ENCODE measurements at places on chromosomes 13 and 19.

GRCh38 chr19:1133471-1133929 lies 29.7 kb downstream of the GPX4 start:
- DNase-seq: peak; percentile 87

- no peak for DNase-seq
These were observed 94.1 kb downstream of the HSPH1 start for GRCh38 chr13:31067416-31068118.

DNA sequence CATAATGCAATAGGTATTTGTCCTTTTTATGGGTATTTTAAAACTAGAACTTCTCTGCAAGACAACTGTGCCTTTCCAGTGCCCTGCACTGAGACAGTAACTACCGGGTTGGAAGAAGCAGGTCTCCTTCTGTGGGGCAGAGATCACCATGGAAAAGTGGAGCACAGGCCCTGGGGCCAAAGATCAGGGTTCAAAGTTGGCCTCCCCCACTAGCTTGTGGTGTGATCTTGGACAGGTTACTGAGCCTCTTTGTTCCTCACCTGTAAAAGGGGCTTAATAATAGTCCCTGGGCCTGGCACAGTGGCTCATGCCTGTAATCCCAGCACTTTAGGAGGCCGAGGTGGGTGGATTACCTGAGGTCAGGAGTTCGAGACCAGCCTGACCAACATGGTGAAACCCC lies 68.3 kb downstream of the CEBPG start:
- no peak for DNase-seq

GRCh38 chr13:28610996-28611395 lies 47.9 kb upstream of the POMP start:
- DNase-seq: no peak

DNA sequence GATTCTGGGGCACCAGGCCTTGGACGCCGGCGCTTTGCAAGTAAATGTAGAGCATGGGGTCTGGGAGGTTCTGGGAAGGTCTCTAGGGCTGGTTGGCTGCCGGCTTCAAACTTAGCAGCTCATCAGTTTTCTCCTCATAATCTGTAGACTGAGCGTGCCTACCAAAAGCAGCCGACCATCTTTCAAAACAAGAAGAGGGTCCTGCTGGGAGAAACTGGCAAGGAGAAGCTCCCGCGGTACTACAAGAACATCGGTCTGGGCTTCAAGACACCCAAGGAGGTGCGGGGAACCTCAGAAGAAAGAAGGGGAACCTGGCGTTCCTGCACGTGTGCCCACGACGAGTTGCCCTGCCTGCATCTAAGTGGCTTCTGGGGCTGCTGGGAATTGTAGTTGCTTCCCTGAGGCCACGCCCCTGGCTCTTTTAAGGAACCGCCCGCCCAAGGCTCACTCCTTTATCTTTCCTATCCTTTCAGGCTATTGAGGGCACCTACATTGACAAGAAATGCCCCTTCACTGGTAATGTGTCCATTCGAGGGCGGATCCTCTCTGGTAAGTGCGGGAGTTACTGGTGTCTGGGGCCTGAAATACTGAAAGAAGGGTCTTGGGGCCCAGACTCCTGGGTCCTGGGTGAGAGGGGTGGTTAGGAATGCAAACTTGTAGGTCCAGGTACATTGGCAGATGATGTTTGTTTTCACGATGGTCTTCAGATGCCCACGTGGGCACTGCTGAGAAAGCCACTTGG lies 984 bp downstream of the RPS11 start:
- peak; percentile 79 for DNase-seq

- no peak for DNase-seq
These were observed 90.5 kb downstream of the STARD13 start for GRCh38 chr13:33194820-33195692.

GRCh38 chr13:75511051-75511625 lies 26.5 kb downstream of the COMMD6 start:
- no peak for DNase-seq

DNA sequence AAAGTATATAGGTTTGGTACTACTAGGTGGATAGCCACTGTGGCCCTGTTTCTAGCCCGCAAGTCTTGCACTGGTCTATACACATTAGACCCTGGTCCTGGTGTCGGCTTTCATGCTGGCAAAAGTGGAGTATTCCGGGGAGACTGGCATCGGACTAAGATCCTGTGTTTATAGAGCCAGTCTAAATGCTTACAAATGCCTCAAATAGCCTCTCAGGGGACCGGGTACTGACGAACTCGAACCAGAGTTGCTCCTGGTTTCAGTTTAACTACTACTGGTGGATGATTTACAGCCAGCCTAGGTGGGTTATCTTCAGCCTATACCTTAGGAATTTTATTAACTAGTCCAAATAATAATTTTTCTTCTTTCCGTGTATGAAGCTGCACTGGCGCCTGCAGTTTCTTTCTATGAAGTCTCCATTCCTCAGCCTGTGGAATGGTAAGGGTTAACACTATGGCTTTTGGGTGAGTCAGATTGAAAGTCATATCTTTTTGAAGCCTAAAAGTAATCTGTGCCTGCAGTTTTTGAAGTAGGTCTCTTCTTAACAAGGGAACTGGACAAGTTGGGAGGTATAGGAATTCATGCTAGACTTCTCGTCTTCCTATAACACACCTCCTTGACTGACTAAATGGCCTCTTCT lies 51.3 kb downstream of the OR10H4 start:
- DNase-seq: no peak

GRCh38 chr19:53892981-53893325 lies 11.0 kb downstream of the PRKCG start:
- DNase-seq: peak; percentile 72

GRCh38 chr13:45892513-45892912 lies 41.0 kb upstream of the SIAH3 start:
- no peak for DNase-seq

- peak; percentile 94 for DNase-seq
These were observed 868 bp upstream of the EGLN2 start for GRCh38 chr19:40797963-40798682.

- DNase-seq: no peak
These were observed 92.7 kb upstream of the GPR12 start for GRCh38 chr13:26853323-26853722.

DNA sequence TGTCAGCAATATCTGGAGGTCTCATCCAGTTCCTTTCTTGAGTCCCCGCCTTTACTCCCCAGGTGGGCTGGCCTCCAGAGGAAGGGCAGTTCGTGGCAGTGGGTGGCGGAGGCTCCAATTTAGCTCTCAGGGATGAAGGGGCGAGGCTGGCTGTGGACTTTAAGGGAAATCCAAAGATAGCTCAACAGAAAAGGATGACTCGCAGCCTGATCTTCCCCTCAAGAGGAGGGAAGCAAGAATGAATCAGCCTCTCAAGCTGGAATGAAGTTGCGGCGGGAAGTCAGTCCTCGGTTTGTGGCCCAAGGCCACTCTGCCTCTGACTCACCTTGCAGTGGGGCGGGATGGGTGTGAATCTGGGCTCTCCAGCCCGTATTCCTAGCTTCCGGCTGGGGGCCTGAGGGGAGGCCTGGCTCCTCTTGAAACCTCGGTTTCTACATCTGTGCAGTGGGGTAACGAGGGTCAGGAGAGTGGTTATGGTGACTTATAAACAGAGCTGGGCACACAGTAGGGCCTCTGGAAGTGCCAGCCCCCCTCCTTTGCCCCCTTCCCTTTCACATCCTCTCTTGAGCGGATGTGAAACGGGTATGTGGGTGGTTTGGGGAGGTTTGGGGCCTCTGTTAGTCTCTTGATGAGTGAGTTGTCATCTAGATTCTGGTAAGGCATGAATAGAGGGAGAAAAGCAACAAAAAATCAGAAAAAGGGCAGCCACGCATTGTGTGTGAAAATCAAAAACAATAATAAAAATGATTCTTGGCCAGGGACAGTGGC lies 10.5 kb upstream of the SMG9 start:
- peak; percentile 67 for DNase-seq

DNA sequence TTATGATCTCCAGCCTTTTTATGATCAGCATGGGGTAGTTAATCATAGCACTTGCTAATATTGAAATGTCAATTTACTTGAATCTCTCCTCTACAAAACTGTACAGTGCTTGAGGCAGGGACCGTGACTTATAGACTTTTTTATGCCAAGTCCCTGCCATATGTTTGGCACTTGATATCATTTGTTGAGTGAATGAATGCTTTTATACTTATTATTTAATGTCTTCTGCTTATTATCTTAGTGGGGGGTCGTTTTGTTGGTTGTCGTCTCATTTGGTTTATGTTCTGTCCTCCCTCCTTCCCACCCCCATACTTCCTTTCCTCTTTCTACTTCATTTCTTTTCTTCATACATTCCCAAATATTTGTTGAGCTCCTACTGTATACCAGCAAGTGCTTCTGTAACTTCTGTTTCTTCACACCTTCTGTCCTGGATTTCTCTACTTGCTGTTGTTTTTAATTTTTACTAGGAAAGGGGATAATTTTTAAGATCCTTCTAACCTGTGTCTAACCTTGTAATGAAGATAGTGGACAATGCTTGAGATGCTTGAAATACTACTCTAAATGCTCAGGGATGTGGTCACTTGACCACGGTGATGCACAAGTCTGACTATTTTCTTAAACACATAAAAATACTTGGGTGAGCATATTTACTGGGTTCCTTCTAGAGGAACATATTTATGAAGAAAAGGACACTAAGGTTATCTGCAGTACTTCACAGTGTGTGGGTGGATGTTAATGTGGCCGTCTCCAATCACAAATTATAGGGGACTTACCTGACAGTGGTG lies 223.8 kb downstream of the TDRD3 start:
- DNase-seq: no peak

GRCh38 chr13:60924856-60925255 lies 490.8 kb downstream of the PCDH20 start:
- no peak for DNase-seq

GRCh38 chr19:33306853-33307792 lies 4.8 kb upstream of the CEBPA start:
- DNase-seq: no peak

GRCh38 chr13:103282571-103283450 lies 216.6 kb upstream of the SLC10A2 start:
- peak; percentile 63 for DNase-seq

DNA sequence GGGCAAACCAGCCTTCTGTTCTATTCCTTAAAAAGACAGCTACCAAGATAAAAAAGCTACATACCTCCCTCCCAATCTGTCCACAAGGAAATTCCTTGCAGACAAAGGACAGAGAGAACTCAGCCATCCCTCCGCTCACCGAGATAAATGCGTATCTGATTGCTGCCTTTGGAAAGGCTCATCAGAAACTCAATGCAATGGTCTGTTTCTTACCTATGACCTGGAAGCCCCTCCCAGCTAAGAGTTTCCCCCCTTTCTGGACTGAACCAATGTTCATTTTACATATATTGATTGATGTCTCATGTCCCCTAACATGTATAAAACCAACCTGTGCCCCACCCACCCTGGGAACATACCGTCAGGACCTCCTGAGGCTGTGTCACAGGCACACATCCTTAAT lies 11.6 kb downstream of the BTBD2 start:
- no peak for DNase-seq

DNA sequence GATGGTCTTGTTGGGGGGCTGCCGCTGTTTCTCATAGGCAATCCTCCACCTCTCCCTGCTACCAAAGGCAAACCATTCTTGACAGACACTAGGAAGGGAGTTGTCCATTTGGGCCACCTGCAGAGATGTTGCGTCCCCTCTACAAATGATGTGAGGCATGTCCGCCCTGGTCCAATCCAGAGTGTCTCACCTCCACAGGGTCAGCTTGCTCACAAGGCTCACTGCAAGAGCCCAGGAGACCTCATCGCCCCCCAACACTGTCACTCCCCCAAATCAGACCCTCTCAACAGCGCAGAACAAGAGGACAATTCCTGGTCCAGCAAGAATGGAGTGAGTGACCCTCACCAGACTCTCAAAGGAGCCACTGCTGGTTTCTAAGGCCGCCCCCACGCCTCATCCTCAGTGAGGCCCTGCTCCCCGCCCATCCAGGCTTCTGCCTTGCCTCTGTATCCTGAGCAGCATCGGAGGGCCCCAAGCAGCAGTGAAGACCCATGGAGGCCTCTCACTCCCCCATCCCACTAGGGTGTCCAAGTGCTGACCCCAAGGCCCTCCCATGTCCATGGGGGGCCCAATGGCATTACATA lies 6.5 kb downstream of the HNRNPL start:
- DNase-seq: no peak

DNA sequence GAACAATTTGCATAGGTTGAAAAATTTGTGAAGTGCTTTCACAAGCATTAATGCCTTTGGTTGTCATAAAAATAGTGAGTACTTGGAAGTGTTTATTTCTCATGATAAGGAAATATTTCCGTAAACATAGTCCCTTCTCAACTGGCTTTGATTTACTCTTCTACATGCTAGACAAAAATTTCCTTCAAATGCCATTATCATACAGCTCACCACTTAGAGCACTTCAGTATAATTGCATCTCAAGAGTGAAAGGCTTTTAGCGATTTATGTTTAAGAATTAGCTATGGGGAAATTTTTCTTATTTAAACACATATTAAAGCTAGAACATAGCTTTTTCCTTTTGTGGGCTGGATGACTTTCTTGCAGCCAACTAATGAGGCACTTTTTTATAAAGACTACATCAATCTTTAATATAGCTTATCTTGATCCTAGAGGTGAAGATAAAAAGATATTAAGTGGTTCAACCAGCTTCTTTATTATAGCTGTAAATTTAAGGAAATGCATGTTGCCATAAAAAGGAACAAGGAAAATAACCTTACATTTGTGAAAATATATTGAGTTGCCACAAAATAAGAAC lies 656.8 kb downstream of the SLITRK6 start:
- no peak for DNase-seq

DNA sequence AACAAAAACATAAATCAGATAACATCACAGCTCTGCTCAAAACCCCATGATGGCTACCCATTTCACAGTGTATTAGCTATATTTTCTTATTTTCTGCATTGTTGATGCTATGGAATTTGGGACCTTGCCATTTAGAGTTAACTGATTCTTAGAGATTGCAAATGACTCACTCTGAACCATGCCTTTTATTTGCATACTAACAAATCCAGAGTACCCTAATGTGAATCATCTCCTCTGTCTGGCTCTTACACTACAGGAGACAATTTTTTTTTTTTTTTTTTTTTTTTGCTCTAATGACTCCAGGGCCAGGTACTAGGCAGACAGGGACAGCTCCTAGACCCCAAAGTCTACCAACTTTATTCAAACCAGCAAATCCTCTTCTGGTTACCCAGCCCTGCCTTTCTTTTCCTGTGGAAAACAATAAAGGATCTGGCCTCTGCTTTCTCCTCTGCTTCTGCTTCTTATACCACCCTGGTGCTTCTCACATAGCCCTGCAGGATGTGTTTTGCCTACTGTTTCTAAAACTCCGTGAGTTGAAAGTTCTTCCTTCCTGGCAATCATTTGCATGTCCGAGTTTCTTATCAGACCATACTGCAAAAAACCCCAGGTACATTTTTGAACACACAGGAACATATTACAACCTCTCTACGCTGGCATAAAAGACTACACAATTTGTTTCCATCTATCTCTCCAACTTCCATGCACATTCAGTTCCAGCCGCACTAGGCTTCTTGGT lies 10.6 kb upstream of the ZNF460 start:
- no peak for DNase-seq

- DNase-seq: peak; percentile 66
These were observed at the start of gene ICAM3 for GRCh38 chr19:10339380-10339960. Gene ICAM3, minus strand, starts transcription at chr19:10339624. Its CDS starts 10 bp downstream, at chr19:10339614.

- no peak for DNase-seq
These were observed 261.0 kb downstream of the GPC5 start for GRCh38 chr13:91659256-91660075.

- no peak for DNase-seq
These were observed 212.5 kb downstream of the PCCA start for GRCh38 chr13:100301418-100301817.

GRCh38 chr13:44577236-44578066 lies 1.3 kb upstream of the TSC22D1 start:
- peak; percentile 99 for DNase-seq
